ENCODE measurements at places on chromosomes 6 and 20.

- no peak overlapping the region for H3K4me3 ChIP-seq
- no peaks in the 10 kb centered on the region for H3K36me3 ChIP-seq
- H3K27ac ChIP-seq: no peak overlapping the region
- no peaks in the 10 kb centered on the region for H3K27me3 ChIP-seq
- H3K4me1 ChIP-seq: peaks cover 9% of the 10 kb centered on the region
Observed at GRCh38 chr20:58573986-58574385, 58.8 kb upstream of the APCDD1L start.

- H3K27ac ChIP-seq: peak overlapping the region; percentile 91
- H3K4me1 ChIP-seq: peaks cover 43% of the 10 kb centered on the region
- no peak for DNase-seq
- H3K36me3 ChIP-seq: no peaks in the 10 kb centered on the region
Observed at GRCh38 chr20:461254-462198, 807 bp downstream of the TBC1D20 start.

DNA sequence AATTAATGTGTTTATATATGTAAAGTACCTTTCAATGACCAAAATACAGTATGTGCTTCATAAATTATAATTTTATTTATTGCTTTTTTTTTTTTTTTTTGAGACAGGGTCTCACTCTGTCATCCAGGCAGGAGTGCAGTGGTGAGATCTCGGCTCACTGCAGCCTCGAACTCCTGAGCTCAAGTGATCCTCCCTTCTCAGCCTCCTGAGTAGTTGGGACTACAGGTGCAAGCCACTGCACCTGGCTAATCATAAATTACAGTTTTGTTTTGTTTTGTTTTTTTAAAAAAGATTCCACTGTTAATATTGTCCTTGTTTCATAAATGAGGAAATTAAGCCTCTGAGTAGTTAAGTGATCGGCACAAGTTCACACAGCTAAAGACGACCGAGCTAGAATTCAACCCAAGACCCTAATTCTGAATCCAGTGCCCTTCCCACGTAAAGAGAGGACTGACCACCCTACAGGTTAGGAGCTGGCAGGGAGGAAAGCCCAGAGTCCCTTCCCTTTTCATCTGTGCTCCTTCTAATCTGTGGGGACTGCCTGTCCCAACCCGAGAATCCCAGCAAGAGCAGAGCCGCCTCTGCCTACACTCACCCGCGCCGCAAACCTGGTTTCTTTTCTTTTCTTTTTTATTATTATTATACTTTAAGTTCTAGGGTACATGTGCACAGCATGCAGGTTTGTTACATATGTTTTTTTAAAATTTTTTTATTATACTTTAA lies 8.5 kb upstream of the GDF5 start:
- H3K27me3 ChIP-seq: no peaks in the 10 kb centered on the region
- no peak overlapping the region for H3K4me3 ChIP-seq
- DNase-seq: no peak

DNA sequence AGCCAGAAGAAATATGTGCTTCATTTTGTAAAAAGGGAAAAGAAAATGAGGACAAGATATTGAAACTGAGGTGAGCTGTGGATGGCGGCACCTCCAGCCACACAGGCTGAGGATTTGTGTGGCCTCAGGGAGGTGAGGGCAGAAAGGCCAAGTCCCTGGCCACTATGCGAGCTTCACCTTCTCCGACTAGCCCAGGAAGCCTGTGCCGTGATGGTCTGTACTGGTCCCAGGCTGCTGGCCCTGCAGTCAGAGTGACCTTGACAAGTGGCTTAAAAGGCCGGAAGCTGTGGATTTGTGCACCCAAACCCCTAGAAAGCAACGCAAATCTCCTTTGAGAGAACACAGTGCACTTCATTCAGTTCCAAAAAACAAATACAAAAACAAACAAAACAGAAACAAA lies 48.1 kb downstream of the WDR27 start:
- no peak overlapping the region for H3K4me3 ChIP-seq
- DNase-seq: no peak
- no peaks in the 10 kb centered on the region for H3K4me1 ChIP-seq
- peak overlapping the region; percentile 80 for H3K27ac ChIP-seq

DNA sequence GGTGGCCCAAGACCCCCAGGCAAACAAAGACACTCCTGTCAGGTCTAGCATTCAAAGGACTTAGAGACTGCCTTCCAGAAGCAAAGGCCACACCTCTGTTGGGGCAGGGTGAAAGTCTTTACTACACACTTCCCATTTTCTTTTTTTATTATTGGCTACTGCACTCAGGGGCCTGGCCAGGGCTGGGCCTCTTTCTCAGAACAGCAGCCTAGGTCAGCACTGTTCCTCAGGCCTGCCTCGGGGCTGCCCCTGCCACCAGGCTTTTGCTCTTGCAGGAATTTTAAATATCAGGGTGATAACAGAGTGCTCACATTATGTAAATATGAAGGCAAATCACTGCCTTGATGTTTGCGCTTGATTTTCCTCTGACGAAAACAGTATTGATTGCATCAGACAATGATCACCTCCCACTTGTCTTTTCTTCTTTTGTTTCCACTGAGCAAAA lies 18.5 kb downstream of the GSTA4 start:
- no peaks in the 10 kb centered on the region for H3K4me1 ChIP-seq
- no peak overlapping the region for H3K27ac ChIP-seq
- DNase-seq: no peak

DNA sequence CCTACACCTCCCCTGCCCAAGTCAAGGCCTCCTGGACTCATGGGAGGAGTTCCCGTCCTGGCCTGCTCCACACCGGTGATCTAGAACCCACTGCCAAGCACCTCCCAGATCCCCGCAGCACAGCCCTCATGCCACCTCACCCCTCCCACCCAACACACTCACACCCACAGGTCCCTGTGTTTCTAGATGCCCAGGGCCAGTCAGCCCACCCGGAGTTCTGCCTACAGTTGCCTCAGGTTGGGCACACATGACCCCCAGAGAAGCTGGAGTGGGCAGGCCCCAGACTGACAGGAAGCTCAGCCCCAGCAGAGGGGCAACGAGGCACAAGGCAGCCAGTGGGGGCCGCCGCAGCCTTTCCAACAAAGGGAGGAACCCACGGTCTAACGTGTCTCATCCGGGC lies 29.6 kb downstream of the RRBP1 start:
- H3K4me1 ChIP-seq: peaks cover 56% of the 10 kb centered on the region
- H3K27ac ChIP-seq: peak overlapping the region; percentile 46
- H3K36me3 ChIP-seq: no peaks in the 10 kb centered on the region
- H3K27me3 ChIP-seq: no peaks in the 10 kb centered on the region
- H3K4me3 ChIP-seq: no peak overlapping the region

DNA sequence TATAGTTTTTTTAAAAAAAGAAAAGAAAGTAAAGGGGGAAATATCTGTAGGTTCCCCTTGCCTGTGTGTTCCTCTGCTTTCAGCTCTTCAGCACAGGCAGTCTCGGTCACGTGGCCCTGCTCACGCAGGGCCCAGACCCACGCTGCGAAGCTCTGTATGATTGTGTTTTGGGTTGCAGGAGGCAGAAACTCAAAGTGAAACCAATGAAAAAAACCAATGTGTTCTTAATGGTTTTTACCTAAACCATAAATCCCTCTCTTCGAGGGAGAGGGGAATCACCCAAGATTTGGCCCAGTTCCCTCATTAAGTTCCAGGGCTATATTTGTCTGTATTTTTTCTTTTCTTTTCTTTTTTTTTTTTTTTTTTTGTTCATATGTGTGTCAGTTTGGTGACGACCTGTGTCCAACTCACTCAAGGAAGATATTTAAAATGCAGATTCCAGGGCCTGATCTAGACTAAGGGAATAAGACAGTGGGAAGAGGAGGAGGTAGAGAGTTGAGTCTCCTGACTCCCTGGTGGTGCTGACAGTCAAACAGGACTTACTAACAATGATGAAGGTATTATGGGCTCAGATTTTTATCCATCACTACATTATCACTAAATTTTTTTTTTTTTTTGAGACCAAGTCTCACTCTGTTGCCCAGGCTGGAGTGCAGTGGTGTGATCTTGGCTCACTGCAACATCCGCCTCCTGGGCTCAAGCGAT lies 33.8 kb upstream of the RREB1 start:
- no peak for DNase-seq
- no peak overlapping the region for H3K27ac ChIP-seq
- no peak overlapping the region for H3K4me3 ChIP-seq
- H3K27me3 ChIP-seq: no peaks in the 10 kb centered on the region
- no peaks in the 10 kb centered on the region for H3K36me3 ChIP-seq

GRCh38 chr6:131696956-131697355 lies 4.2 kb downstream of the OR2A4 start:
- H3K4me1 ChIP-seq: no peaks in the 10 kb centered on the region
- H3K4me3 ChIP-seq: no peak overlapping the region
- DNase-seq: no peak
- H3K27me3 ChIP-seq: no peaks in the 10 kb centered on the region
- no peak overlapping the region for H3K27ac ChIP-seq

DNA sequence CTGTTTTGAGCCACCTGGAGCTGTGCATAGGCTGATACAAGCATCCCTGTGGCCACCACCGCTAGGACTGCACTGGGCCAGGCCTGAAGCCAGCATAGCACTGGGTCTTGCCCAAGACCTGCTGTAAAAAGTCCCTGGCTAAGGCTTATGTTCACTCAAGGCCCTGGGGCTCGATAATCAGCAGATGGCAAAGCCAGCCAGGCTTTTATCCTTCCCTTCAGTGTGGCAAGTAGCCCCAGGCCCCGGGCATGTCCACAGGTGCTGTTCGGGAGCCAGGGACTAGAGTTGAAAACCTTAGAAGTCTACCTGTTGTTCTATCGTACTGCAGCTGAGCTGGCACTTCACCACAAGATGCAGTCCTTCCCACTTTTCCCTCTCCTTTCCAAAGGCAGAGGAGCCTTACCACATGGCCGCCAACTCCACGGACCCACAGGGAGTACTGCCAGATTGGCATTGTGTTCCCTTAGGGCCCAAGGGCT lies 226.4 kb upstream of the ZNF217 start:
- no peaks in the 10 kb centered on the region for H3K4me1 ChIP-seq
- H3K4me3 ChIP-seq: no peak overlapping the region
- no peaks in the 10 kb centered on the region for H3K27me3 ChIP-seq
- H3K36me3 ChIP-seq: no peaks in the 10 kb centered on the region
- no peak for DNase-seq

DNA sequence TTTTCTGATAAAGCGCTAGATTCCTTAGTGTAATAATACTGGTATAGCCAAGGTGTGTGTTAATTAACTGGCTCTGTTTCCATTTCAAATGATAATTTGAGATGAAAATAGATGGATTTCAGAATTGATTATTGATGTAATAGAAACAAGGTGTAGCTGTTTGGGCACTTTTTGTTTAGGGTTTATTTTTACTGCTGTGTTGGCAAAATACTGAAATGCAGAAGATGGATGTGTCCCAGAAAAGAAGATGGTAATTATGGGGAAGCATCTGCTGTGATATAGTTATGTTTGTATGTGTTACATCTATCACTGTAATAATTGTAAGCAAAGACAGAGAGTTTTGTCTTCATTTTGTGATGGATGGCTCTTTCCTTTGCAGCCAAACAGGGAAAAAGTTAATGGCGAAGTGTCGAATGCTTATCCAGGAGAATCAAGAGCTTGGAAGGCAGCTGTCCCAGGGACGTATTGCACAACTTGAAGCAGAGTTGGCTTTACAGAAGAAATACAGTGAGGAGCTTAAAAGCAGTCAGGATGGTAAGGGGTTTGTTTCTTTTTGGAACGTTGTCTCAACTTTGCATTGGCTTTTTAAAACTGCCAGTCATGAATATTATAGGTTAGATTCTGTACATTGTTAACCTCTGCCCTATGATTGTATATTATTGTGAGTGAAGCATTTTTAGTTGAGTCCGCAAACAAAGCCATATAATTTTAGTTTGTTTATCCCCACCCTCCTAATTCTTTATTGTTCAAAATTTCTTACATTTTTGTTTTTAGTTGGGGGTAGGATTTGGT lies 8.6 kb upstream of the ACAT2 start:
- no peaks in the 10 kb centered on the region for H3K4me1 ChIP-seq
- DNase-seq: no peak
- no peaks in the 10 kb centered on the region for H3K27me3 ChIP-seq
- H3K27ac ChIP-seq: no peak overlapping the region

- H3K4me3 ChIP-seq: no peak overlapping the region
- H3K4me1 ChIP-seq: peaks cover 7% of the 10 kb centered on the region
- no peak for DNase-seq
Observed at GRCh38 chr20:63267691-63268090, 4.9 kb upstream of the ARFGAP1 start.

- H3K4me1 ChIP-seq: peaks cover 9% of the 10 kb centered on the region
- H3K27me3 ChIP-seq: no peaks in the 10 kb centered on the region
- H3K36me3 ChIP-seq: no peaks in the 10 kb centered on the region
- no peak overlapping the region for H3K27ac ChIP-seq
- no peak for DNase-seq
- H3K4me3 ChIP-seq: no peak overlapping the region
Observed at GRCh38 chr6:25399885-25400284, 120.7 kb downstream of the CARMIL1 start.

DNA sequence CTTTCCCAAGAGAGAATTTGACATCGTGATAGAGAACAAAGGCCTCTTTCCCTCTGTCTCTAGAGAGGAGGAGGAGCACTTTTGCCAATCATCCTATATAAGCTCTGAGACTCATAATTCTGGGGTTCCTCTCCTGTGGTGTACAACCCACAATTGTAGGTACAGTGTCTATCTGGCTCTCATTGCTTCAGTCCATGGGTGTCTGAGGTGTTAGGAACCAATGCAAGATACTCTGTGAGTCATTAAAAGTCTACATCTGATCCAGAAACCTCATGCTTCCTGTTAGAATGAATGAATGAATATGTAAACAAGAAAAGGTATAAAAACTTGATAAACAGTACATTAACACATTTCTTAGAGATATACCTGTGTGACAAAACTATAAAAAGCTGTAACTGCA lies 356.7 kb downstream of the QKI start:
- H3K27me3 ChIP-seq: no peaks in the 10 kb centered on the region
- no peak overlapping the region for H3K4me3 ChIP-seq
- H3K4me1 ChIP-seq: no peaks in the 10 kb centered on the region
- DNase-seq: no peak
- H3K27ac ChIP-seq: no peak overlapping the region

DNA sequence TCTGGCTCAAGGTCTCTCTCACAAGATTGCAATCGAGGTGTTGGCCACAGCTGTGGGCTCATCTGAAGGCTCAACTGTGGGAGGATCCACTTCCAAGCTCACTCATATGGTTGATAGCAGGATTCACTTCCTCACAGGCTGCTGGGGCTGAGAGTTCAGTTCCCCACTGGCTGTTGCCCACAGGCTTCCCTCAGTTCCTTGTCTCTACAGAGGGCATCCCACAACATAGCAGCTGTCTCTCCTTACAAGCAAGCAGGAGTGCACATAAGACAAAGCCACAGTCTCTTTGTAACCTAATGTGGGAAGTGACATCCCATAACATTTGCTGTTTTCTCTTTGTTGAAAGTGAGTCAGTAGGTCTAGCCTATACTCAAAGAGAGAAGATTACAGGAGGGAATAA lies 14.0 kb downstream of the SPATS1 start:
- no peak overlapping the region for H3K4me3 ChIP-seq
- H3K27me3 ChIP-seq: no peaks in the 10 kb centered on the region
- H3K27ac ChIP-seq: no peak overlapping the region
- H3K36me3 ChIP-seq: no peaks in the 10 kb centered on the region
